ENCODE measurements at places on chromosomes 7 and 10.

- no peak for DNase-seq
Observed at GRCh38 chr10:44859546-44860285, 51.4 kb upstream of the TMEM72 start.

GRCh38 chr7:125173571-125173970 is 243.9 kb upstream of the POT1 start:
- no peak for DNase-seq

- no peak for DNase-seq
Observed at GRCh38 chr10:474946-475345, 214.5 kb downstream of the DIP2C start.

DNA sequence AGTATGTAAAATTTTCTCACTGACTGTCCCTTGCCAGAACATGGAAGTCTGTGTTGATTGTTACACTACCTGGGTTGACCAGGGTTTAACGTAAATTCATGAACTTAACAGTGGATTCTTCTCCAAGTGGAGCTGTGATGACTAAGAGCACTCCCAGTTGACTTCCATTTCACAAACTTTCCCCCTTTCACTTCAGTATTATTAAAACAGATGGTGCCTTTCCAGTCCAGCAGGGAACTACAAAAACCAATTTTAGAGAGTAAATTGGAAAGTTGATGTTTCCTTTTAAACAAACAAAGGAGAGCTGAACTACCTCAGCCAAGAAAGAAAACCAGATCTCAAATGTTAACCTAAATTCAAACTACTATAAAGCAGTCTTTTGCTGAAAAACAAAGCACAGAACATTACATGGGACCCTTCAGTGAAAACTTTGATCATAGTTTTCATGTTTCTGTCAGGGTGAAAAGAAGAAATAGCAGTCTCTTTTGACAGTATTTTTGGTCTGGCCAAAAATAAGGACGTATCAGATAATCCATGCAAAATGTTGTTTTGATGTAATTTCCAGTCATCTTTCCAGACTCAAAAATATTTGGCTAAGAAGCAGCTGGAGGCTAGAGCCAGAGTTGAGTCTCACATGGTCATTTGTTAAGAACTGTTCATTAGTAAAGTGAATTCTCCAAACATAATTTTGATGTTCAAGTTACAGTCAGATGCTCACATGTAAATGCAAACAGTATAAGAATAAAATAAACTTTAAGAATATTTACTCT is 479.9 kb upstream of the AKR1E2 start:
- no peak for DNase-seq

- peak; percentile 29 for DNase-seq
Observed at GRCh38 chr7:114081606-114082425, 163.0 kb upstream of the PPP1R3A start.

- no peak for DNase-seq
Observed at GRCh38 chr10:74882427-74882826, 56.0 kb downstream of the KAT6B start.

DNA sequence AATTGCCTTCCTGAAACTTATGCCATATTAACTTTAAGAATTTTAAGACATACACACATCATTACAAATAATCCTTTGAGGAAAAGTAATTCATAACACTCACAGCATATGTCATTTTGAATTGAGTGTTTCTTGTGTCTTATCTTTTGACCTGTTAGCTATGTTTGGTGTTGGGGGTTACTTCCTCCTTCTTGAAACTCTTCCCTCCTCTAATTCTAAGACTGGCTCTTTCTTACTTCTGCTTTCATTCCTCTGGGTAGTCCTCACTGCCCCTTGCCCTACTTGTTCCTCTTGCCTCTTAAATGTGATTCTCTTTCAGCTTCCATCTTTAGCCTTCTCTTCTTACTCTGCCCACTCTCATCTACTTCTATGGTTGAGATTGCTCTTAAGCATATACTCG is 28.3 kb upstream of the PIP4K2A start:
- DNase-seq, result peak; percentile 77

GRCh38 chr7:145431834-145432233 is 596.0 kb upstream of the TPK1 start:
- DNase-seq, result no peak

DNA sequence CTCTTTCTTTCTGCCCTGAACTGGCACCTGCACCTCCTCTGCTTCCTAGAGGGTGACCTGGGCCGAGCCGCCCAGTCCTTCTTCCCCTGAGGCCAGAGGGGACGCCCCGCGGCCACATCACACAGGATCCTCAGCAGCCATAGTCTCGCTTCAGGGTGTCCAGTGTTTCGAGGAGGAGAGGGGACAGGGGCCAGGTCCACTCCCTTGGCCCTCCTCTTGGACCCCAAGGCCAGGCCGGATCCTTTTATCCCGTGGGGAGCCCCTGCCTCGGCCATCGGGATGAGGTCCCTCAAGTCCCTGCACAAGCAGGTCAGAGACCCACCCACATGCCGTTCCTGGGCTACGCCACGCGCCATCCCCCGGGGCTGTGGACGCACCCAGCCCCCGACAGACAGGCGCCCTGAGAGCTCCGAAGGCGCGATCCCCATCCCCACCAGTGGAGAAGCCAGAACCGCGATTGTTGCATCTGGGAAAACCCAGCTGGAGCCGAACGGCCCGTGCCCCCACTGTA is 3.6 kb downstream of the BHLHA15 start:
- DNase-seq, result no peak

DNA sequence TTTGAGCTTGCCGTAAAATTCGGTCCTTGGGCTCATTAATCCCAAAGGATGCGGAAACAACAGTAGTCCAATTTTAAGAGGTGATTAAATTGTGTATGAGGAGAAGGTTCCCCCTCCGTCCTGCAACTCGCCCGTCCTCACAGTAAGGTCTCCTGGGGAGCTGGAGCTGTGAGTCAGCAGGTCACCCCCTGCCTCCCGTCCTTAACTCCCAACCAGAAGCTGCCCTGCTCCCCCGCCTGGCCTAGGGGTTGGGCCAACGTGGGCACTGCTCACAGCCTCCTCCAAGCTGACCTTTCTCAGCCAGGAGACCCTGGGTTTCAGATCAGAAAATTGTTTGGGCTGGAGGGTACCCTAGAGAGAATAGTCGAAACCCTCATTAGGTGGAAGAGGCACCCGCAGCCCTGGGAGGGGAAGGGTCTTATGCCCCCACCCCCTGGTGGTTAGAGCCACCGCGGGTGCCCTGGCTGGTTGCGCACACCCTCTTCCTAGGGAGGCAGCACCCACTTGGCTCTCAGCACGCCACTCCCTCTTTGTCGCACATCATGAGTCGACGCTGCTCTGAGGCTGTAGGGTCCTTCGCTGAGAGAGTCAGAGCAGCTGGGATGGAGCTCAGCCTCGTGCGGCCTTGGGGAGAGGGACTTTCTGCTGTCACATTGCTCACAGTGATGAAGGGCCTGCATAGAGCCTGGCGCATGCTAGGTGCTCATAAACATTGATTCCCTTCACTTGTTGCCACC is 131.2 kb downstream of the TACC2 start:
- no peak for DNase-seq

- no peak for DNase-seq
Observed at GRCh38 chr10:18456984-18457383, 194.4 kb downstream of the NSUN6 start.

DNA sequence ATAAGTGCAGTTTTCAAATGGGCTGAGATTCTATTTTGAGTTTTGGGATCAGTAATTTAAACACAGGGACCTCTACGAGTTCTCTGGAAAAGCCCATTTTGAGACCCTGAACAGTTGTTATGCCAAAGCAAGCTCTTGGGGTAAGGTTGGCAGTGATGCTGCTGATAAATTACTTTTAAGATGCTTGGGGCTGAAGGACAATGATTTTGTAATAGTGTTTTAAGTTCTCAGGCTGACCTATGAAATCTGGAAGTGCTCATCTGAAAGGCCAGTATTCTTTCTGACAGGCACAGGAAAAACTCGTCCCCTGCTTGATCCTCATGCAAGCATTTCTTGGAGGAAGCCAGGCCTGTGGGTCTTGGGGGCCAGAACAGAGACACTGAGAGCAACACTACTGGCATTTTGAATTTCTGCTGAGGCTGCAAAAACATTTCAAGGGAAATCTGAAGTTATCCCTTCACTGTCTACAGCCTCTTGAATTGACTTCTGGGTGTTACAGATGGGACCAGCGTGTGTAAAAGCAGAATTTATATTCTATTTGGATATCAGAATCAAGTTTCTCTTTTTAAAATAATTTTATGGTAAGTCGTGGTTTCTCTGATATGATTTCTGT is 79.7 kb downstream of the AUTS2 start:
- DNase-seq, result no peak

DNA sequence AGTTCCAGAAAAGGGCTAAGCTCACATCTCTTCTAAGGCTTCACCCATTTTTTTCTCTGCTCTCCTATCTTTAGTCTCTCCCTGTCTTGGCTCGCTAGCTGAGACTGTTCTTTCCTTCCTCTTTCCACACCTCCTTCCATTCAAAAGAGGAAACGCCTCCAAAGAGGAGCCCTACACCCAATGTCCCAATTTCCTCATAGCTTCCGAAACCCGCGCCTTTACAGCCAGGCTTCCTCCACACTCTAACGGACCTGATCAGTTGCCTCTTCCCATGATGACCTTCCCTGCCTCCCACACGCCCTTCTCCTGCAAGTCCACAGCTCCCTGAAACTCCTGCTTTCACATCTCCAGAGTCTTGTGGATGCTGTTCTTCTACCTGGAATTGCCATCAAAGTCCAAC is 71.7 kb downstream of the COBL start:
- DNase-seq, result no peak

GRCh38 chr10:110365356-110366143 is 60.8 kb upstream of the SMNDC1 start:
- DNase-seq, result no peak

DNA sequence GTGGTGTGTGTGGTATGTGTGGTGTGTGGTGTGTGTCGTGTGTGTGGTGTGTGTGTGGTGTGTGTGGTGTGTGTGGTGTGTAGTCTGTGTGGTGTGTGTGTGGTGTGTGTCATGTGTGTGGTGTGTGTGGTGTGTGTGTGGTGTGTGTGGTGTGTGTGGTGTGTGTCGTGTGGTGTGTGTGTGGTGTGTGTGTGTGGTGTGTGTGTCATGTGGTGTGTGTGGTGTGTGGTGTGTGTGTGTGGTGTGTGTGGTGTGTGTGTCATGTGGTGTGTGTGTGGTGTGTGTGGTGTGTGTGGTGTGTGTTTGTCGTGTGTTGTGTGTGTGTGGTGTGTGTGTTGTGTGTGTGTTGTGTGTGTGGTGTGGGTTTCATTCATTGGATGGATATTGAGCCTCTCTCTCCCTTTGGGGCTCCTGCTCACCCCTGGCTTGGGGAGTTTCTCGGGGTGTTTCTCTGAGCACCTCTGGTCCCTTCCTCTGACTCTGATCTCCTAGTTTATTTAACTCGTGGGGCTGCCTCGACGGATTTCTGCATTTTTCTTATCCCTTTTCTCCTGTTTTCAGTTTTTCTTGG is 145.8 kb downstream of the DNAJB6 start:
- DNase-seq, result no peak

- no peak for DNase-seq
Observed at GRCh38 chr10:6195376-6195775, 7.4 kb upstream of the PFKFB3 start.

DNA sequence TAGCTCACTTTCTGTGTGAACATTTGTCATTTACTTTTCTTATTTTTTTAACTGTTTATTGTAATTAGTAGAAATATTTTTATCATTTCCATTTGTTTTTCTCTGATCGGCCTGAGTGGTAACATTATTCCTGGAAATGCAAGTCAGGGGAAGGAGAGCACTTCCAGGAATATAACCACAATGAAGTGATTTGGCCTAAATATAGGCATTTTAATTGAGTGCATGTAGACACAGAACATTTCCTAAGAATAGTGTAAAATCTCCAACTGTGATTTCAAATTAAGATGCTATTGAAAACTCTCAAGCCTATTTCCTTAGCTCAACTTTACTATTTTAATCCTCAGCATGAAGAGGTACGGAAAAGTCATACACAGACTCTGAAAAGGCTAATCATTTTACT is 86.5 kb upstream of the SKAP2 start:
- DNase-seq, result no peak

GRCh38 chr7:114264023-114264422 is 150.6 kb upstream of the FOXP2 start:
- DNase-seq, result no peak

DNA sequence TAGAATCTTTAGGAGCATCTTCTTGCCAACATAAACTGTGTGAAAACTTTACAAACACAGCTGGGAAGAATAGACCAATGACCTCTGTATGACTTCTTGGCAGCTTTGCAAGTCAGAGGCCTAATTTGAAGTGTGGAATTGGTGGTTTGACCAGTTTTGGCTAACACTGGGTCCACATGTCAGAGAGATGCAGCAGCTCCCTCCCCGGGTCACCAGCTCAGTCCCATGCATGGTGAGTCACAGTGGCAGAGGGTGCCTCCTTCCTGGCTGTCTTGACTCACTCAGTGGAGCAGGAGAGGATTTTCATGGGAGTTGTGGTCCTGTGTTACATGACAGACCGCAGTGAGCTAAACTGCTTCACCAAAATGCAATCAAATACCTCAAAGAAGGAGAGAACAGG is 8.2 kb upstream of the STARD3NL start:
- DNase-seq, result peak; percentile 21

DNA sequence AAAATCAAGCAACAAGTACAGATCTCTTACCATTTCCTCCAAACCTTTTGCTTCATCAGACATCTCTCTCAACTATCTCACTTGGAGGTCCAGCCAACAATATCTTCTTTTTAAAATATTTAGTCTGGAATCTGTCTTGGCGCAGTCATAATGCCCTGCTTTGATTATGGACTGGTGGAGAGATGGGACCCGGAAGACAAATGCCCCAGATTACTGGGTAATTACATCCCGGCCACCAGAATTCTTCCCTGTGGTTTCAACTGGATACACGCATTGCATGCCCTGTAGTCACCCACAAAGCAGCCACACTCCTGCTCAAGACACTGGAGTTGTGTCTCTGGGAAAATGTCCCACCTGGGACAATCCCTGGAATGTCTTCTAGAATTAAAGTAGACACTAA is 65.5 kb downstream of the BPGM start:
- DNase-seq, result no peak

DNA sequence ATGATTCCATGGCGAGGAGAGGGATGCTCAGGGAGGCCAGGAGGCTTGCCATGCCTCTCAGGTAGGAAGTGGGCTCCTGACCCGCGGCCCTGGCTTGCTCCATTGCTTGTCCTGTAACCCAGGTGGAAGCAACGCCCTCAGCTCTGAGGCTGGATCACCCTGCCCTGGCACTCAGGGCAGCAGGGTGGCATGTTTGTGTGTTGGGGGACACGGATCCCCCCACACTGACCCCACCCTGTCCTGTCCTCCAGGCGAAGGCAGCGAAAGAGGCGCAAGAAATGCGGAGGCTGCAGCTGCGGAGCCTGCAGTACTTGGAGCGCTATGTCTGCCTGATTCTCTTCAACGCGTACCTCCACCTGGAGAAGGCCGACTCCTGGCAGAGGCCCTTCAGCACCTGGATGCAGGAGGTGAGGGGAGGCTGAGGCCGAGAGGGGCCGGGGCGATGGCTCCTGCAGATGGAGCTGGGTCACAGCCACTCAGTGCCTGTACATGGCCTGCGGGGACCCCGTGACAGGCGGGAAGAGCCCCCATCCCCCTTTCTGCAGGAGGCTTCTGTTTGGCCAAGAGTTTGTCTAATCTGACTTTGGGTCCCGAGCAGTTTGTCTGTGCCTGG is 38.3 kb downstream of the PRF1 start:
- DNase-seq, result no peak

GRCh38 chr10:122281018-122281626 is 10.0 kb downstream of the BTBD16 start:
- DNase-seq, result no peak
